ENCODE measurements at places on chromosomes 1 and 21.
A peak's percentile ranks its signal among the peaks of the same experiment; 100 is the strongest.

GRCh38 chr1:167687919-167688519 is 33.8 kb upstream of the MPZL1 start:
- peak; percentile 67 for DNase-seq

GRCh38 chr1:203169770-203170520 is 5.7 kb downstream of the MYBPH start:
- DNase-seq: no peak

- DNase-seq: no peak
These were observed 141.7 kb downstream of the PHTF1 start for GRCh38 chr1:113617438-113618141.

GRCh38 chr1:24150234-24151174 is 7.6 kb upstream of the IL22RA1 start:
- DNase-seq: peak; percentile 63

GRCh38 chr1:89035080-89035479 is 12.4 kb upstream of the GBP3 start:
- DNase-seq: no peak

- DNase-seq: no peak
These were observed 769 bp downstream of the GPSM2 start for GRCh38 chr1:108877348-108878159.

DNA sequence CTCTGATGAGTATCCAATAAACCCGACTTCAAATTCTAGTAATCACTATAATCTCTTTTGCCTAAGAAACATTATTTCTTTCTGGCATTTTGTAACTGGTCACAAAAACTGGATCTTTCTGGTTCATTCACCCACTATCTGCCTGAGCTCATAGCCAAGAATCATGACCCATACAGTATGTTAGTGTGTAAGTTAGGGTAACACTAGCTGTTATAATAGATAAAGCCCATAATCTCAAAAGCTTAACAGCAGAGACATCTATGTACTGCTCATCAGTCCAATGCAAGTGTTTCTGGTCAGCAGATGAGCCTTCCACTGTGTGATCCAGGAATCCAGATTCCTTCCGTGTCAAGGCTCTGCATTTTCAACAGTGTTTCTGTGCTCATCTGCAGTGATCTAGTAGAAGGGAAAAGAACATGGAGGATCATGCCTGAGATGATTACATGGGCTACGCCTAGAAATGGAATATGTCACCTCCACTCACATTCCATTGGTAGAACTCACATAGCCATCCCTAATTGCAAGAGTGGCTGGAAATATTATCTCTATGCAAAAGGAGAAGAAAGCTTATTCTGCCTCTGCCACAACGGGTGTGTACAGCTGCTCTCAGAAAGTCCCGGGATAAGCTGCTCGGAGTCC is 27.7 kb downstream of the RRAGC start:
- DNase-seq: no peak

DNA sequence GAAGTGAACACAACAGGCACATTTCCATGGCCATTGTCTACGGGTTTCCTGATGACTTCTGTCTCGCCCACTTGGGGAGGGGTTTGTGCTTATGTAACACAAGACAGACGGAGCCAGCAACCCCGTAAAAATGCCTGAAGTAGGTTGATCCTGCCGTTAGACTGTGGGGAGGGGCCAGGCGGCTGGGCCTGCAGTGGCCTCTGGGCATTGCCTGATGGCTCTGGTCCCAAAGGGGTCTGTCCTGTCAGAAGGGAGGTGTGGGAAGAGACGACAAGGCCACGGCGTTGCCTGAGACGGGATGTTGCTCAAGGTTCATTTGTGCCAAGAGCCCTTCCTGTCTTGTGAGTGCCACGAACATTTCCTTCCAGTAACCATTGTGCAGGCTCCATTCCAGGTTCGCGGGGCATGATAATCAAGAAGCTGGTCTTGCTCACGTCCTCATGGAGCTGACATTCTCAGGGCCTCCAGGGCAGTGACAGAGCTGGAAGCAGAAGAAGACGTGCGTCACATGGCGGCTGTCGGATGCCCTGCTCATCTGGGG is 44.7 kb downstream of the ABCG1 start:
- no peak for DNase-seq

DNA sequence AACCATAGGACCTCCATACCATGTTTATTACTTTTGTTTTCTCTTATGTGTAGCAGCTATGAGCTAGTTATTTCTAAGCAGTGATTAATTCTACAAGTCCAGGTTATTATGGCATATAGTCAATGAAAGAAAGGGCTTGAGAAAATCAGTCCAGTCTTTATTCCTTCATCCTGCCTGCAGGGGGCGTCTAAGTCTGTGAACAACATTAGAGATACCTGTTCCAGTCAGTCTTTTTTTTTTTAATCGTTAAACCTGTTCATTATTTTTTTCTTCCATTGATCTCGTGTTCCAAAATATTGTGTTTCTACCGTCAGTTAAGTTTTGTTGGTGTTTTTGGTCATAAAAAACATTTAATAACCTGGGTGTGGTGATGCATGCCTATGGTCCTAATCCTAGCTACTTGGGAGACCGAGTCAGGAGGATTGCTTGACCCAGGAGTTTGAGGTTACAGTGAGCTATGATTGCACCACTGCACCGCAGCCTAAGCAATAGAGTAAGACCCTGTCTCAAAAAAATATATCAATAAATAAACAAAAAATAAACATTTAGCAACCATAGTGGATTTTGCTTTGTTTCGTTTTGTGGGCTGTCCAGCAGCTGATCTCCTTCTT is 29.4 kb upstream of the CD2 start:
- peak; percentile 68 for DNase-seq

DNA sequence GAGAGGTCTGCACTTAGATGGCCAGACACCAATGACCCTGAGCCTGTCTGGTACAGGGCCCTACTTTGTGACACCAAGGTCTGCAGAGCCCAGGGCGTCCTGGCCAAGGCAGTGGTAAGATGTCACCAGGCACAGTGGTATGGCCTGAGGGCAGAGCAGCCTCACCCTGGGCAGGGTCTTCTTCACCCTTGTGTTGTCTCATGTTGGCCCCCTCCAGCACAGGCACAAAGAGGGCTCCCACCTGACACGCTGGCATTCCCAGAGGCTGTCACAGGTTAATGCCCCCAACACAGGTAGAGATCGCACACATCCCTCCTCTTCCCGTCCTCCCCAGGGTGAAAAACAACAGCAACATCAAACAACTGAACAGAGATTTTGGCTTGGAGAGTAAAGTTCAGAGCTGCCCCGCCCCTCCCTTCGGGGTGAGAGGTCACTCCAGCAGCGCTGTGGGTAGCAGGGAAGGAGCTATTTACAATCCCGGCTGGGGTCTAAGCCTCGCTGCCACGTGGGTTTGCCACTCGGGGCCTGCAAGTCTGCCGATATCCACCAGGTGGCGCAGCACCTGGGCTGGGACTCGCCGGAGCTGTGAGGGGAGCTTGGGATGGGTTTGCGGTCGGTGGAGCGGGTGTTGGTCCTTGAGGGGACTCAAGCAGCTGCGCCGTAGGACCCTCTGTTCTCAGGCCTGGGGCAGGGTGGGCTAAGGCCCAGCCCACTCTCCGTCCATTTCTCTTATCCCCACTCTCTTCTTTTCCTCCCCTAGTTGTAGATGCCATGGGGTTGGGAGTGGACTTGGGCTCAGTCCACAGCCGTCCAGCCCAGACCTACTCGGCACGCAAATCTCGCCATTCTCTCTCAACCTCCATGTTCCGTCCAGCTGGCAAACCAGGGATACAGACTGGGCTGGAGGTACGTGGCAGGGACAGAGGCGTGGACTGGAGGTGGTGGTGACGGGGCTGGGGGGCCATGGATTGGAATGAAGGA is 12.7 kb downstream of the EFNA3 start:
- peak; percentile 69 for DNase-seq

GRCh38 chr1:1517973-1518620 is 6.1 kb downstream of the ATAD3A start:
- DNase-seq: no peak

- DNase-seq: no peak
These were observed 40.5 kb upstream of the HMCN1 start for GRCh38 chr1:185693654-185694053.

DNA sequence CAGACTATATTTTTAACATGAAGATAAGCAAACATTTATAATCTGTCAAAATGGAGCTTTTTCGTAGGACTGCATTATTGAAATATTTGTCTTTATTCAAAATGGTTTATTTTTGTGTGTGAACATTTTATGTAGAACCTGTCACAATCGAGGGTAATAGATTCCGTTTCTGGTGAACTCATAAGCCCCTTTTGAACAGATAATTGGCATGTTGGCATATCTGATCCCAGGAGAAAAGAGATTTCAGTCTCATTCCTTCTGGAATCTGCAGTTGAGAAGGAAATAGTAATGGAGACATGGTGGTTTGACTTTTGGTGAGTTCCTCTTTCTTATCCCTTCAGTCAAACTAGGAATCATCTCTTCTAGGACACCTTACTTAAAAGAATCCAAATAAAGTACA is 427.9 kb upstream of the B3GALT2 start:
- DNase-seq: no peak

GRCh38 chr1:65423884-65424572 is 3.6 kb downstream of the LEPR start:
- no peak for DNase-seq

- no peak for DNase-seq
These were observed 16.0 kb upstream of the ZBTB8B start for GRCh38 chr1:32448773-32449456.

DNA sequence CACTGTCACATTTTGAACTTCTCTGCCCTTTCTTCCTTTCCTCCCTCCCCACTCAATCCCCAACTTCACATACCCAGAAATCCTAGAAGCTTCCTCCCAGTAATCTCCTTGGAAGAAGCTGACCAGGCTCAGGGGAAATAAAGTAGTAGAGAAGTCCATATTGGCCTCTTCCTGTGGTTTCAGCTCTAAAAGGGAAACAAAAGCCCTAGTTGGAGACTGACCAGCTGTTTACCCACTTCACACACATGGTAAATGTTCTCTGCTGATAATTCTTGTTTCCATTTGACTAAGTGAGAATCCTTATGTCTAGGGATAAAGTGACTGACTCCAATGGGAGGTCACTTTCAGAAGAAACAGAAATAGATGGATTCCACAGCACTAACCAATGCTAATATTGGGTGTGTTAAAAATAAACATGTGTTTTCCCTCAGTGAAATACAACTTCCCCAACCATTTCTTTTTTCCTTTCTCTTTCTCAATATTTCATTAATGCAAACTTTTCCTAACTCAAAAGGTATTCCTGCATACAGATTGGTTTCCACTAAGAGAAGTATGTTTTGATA is 178.9 kb upstream of the DPT start:
- DNase-seq: no peak

DNA sequence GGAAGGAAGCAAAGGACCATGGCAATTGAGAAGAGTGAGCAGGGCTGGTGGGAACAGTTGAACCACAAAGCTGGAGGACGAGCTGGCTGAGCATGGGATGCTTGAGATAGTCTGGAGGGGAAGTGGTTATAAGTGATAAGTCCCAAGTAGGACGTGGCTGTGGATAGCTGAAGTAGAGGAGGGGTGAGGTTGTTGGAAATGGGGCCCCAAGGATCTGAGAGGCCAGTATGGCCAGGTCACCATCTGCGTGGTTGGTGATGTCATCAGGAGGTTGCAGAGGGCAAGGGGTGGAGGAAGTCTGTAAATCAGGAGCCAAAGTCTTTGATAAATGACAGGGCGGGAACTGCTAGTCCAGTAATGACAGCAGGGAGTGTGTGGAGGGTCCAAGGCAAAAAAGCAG is 11.0 kb upstream of the REN start:
- DNase-seq: no peak

DNA sequence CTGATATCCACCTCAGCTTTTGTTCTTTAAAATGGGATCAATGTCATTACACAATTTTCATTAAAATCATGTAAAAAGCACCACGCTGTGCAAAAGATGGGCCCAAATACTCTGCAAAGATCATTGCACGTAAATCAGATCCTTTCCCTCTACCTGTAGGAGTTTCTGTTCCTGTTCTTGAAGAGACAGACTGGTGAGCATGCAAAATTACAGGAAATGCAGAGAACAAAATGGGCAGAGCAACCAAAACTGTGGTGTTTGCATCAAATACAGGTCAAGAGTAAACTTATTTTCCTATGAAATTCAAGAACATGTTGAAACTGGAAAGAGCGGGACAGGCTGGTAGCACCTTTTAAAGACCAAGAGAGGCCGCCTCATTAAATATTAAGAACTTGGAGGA is 294.9 kb upstream of the ADGRL2 start:
- DNase-seq: no peak

DNA sequence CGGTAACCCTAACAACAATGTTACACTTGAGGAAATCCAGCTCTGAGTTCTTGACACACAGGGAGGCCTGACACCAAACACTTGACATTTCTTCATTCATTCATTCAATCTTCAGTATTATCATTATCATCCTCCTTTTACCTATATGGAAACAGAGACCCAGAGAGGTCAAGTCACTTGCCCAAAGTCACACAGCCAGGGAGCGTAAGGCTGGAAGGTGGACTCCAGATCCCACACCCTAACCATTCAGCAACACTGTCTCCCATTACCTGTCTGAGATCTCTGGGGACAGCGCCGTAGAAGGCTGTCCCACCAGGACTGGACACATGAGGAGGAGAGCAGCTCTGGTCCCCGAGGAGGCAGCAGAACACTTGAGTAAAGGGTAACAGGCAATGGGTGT is 101.4 kb downstream of the SYF2 start:
- DNase-seq: no peak

DNA sequence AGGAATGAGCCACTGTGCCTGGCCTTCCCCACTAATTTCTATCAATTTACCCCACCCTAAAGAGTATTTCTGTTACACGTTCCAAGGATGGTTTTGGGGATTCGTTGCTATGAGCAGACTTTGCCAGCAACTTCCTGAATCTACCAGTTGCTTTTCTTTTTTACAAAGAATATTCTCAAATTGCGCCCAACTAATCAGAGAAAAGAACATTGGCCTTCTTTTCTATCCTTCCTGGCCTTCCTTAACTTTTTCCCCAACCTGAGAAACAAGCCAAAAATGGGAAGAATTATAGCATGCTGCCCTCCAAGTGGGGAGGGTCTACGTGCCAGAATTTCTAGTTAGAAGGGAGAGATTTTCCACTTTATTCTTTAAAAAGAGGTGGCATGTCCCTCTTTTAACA is 44.9 kb upstream of the SLC45A1 start:
- DNase-seq: no peak

DNA sequence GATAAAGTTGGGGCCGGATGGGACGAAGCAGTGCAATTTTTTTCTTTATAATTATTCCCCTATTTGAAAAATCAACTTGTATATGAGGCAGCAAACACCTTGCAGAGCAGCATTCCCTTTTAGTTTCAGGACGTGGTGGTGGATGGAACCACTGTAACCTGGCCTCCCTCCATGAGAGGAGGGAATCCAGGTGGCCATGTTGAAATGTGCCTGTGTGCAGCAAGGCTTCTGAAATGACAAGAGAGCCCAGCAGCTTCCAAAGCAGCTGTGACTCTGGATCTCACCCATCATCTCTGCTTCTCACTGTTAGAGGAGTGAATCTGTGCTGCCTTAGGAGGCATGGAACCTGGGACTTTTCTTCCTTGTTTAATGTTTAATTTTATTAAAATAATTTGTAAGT is 42.3 kb downstream of the NFIA start:
- DNase-seq: no peak

Measured in central memory CD4-positive, alpha-beta T cell (primary cell).